ENCODE measurements at places on chromosomes 13 and 19. TPM values are rescaled to one million over a fixed set of nuclear protein-coding genes. Genes with fewer than 3 reads are reported as not detected.

The KLC3 gene
- not detected for total RNA-seq

The ZNF729 gene
- not detected for total RNA-seq

The ZNF556 gene
- 1.1 TPM for total RNA-seq

The F7 gene
- 0.74 TPM for total RNA-seq

The PKN1 gene
- 47.3 TPM for total RNA-seq

GRCh38 chr19:47309608-47310007 lies at the start of gene C5AR1:
TSS of gene C5AR1 (plus strand) at chr19:47309861. CDS start at chr19:47309896, 35 bp downstream.
- DNase-seq: no peak

- DNase-seq: no peak
Measured at GRCh38 chr19:18589380-18590272, 1.0 kb downstream of the REX1BD start.

GRCh38 chr13:20422362-20422761 lies 103.3 kb downstream of the CRYL1 start:
- DNase-seq: no peak

- no peak for DNase-seq
Measured at GRCh38 chr19:33291623-33292534, 10.5 kb downstream of the CEBPA start.

GRCh38 chr13:57631596-57632275 lies at the start of gene PCDH17:
TSS of gene PCDH17 (plus strand) at chr13:57631744. CDS start at chr13:57632547, 803 bp downstream.
- no peak for DNase-seq
